ENCODE measurements at places on chromosomes 5 and 9.

- no peak for DNase-seq
Measured at GRCh38 chr5:167777746-167778145, 513.7 kb upstream of the WWC1 start.

- no peak for DNase-seq
Measured at GRCh38 chr9:37593883-37594448, 1.6 kb upstream of the TOMM5 start.

DNA sequence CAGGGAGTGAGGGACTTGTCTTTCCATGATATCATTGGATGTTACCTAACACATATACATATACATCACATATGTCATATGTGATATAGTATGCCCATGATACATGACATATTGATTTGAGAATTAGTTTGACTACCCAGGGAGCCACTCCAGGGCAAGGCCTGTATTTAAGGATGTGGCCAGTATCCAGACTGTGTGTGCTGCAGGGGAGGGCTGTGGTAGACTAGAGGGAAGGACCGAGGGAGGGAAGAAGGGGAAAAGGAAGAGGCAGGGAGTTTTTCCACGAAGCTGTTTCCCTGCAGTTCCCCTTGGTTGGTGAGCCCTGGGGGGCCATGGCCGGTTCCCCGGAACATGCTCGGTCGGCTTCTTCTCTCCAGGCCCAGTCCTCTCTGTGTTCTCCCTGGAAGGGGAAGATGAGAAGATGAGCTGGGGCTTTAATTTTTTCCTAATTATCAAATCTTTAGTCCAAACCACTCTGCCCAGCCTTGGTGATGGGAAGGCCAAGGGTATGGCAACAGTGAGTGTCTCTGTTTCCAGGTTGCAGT, 48.7 kb downstream of the NSUN2 start:
- no peak for DNase-seq

DNA sequence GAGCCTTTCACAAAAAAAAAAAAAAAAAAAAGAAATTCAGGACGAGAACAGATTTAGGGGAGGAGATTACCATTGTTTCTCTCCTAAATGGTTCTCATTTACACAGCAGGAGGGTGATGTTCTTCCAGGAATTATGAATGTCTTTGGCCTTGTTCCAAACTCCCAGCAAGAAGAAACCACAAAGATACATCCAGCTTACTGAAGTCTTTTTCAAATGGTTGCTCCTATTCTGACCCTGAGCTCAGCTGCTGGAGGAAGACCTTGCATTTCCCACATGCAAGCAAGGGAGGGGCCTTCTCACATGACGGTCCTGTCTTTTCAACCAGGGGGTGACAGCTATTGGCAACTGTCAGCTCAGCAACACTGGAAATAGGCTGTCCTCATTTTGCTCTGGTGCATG, 203.0 kb upstream of the VLDLR start:
- DNase-seq, result no peak

GRCh38 chr5:33641744-33642505, 201.2 kb downstream of the TARS1 start:
- DNase-seq, result no peak

DNA sequence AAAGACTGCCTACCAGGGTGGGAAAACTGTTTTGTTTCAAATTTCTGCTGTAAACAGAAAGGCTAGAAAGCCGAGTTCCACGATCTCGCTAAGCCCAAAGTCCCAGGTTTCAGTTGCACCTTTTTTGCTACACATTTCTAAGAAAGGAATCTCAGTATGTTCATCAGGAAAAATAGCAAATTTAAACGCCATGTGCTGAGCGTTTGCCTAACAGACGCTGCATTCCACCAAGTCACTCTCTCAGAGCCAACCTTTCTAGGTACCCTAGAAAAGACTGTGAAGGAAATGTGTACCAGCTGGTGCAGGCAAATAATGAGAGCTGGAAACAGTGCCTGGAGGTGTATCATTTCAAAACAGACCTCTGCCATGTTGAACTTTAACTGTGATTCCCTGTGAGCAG, 71.8 kb downstream of the FRMD3 start:
- DNase-seq, result no peak

DNA sequence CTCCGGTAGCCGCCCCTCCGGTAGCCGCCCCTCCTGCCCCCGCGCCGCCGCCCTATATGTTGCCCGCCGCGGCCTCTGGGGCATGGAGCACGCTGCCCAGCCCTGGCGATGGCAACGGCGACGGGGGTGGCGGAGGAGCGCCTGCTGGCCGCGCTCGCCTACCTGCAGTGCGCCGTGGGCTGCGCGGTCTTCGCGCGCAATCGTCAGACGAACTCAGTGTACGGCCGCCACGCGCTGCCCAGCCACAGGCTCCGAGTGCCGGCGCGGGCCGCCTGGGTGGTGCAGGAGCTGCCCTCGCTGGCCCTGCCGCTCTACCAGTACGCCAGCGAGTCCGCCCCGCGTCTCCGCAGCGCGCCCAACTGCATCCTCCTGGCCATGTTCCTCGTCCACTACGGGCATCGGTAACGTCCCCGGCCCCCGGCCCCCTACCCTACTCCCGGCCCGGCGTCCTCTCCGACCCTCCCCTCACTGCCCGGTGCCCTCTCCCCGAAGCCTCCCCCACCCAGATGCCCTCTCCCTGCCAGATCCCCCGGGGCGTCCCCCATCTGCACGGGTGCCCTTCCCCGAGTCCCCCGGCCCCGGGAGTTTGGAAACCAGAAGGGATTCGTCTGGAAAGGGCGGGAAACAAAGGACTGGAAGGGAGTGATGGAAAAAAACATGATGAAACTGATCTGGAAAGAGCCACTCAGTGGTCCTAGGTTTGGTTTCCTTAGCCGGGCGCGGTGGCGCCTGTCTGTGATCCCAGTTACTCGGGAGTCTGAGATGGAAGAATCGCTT, 417 bp downstream of the SRD5A1 start:
- no peak for DNase-seq

DNA sequence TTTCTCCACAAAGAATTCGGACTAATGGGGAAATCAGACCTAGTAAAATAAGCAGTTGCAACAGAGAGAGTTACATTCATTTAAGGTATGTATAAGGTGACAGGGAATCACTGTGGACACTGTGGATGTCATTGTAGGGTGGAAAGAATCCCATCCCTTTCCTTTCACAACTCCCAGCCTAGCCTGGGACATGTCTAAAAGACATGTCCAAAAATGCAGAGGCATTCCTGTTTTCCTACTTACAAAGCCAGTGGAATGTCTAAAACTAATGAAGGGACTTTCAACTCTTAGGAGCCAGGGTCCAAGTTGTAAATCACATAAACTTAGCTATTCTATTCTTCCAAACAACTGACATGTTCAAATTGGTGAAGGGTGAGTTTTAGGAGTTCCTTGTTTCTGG, 511.0 kb downstream of the PRELID2 start:
- DNase-seq, result no peak

- no peak for DNase-seq
Measured at GRCh38 chr9:86494644-86495111, 140.5 kb upstream of the TUT7 start.

GRCh38 chr5:159331093-159331973, 1.0 kb upstream of the IL12B start:
- DNase-seq, result peak; percentile 64

DNA sequence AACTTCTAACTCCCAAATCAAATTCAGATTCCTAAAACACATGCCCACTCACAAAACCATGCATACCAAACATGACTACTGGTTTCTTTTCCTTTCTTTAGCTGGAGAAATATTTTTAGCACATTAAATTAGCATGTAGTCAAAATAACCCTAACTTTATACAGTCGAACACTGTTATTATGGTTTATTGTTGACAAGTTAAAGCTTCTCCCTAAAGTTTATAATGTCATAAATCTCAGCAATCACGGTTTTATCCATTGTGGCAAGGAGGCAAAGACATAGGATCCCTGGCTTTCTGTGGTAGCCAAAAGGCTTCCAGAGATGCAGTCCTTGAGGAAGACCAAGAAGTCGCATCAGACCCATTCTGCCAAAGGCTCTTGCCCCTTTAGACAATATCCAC, 27.5 kb downstream of the ARL15 start:
- DNase-seq, result no peak

DNA sequence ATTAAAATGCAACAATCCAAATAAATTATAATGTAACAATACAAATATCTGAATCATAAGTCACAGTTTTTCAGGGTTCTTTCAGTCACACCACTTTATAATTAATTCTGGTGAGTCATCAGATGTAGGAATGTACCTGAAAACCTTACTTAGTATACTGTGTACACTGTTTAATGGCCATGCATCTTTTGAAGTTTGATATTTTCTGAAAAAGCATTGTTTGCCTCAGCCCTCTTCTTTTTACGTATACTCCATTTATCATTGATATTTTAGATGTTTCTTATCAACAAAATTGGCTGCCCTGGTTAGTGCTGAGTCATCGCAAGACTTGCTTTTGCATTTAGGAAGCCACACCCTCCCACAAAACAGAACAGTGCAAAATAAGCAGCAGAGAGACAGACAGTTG, 218.6 kb downstream of the PJA2 start:
- DNase-seq, result peak; percentile 9

DNA sequence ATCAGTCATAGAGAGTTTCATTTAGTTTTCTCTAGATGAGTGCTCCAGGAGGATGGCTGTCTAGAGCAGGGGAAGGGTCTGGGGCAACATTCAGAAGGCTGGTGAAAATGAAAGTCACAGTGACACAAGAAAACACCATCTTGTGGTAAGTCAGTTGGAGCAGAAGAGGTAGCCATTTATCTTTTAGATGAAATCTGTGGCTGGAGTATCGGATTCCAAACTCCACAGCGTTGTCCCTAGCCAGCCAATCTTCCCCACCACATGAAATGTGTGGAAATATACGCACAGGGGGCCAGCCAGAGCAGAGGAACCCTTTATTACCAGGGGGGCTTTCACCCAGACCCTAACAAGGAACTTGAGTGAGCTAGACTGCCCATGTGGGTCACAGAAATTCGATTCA, 15.9 kb upstream of the TNFAIP8 start:
- DNase-seq, result no peak

DNA sequence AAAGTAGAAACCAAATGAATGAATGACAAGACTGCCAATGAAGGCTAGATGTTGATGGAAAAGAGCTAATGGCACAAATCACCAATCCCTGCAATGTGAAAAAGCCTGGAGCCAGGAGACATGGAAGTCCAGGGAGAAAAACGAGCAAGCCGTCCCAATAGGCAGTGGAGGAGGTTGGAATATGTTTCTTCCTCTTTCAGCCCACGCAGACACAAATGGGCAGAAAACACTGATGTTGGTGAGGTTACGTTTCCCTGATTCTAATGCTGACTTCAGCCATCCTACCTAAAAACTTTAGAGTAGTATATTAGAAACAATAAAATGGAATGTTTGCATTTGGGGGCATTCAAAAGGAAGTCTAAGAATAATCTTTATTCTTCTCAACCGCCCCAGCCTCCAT, 23.9 kb upstream of the KIF2A start:
- DNase-seq, result no peak

- DNase-seq, result no peak
Measured at GRCh38 chr5:1763548-1763911, 36.1 kb downstream of the MRPL36 start.

- DNase-seq, result no peak
Measured at GRCh38 chr9:110752766-110753165, 84.2 kb downstream of the MUSK start.

DNA sequence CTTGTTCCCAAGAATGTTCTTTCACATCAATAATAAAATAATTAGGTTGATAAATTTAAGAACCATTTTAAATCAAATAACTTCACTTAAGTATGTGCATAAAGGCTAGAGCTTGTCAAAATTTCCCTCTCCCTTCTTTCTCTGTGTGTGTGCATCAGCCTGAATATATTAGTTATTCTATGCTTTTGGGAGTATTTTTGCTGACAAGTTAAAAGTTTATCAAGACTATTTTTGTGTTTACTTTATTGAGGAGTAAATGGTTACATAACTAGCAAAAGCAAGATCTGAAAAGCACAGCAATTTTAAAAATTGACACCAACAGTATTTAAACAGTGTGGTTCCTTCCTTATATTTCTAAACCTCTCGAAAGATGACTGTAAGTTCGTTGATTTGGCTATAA, 261.7 kb downstream of the ISL1 start:
- DNase-seq, result no peak

- no peak for DNase-seq
Measured at GRCh38 chr9:116074658-116075057, 78.9 kb upstream of the PAPPA start.

GRCh38 chr5:137695651-137696428, 40.0 kb downstream of the KLHL3 start:
- peak; percentile 12 for DNase-seq

DNA sequence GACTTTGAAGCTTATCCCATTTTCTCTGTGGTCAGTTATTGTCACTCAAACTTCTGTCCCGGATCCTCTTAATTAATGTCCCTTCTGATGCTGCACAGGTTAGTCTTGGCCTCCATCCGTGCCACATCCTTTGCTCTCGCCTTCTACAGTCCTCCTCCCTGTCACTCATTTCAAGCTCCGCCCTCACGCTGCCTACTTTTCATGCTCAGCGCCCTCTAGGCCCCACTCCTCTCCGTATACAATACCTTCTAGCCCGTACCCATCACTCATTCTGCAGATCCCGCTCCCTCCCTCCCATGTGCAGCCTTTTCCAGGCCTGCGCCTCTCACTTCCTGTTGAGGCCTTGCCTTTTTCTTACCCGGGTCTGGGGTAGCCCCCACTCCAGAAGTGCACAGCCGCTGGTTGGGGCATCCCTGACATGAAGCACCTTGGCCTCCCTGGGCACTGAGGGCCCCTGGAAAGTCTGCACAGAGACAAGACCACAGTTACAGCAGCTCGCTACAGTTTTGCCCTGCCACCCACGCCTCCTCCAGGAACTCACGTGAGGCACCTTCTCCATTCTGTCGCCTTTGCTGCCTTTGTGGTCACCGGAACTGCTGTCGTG, 88.5 kb upstream of the SLC25A48 start:
- no peak for DNase-seq

- DNase-seq, result no peak
Measured at GRCh38 chr5:146327257-146327870, 11.3 kb upstream of the POU4F3 start.

DNA sequence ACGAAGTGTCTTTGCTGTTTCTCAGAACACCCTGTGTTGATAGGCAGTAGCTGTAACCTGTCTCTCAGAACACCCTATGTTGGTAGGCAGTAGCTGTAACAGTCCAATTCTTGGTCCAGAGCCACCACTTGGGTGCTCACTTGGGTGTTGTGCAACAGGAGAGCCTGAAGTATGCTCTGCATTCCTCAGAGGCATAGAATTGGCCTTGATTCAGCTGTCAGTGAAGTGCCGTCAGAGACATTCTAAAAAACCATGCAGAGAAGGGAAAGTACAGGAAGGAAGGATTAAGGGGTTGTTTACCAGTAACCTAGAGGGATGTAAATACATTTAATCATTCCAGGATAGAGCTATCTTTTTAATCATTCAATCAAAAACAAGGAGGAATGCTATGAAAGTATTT, 231.2 kb downstream of the ARRDC3 start:
- DNase-seq, result no peak

GRCh38 chr9:135476561-135477355, 2.8 kb upstream of the PPP1R26 start:
- DNase-seq, result no peak

DNA sequence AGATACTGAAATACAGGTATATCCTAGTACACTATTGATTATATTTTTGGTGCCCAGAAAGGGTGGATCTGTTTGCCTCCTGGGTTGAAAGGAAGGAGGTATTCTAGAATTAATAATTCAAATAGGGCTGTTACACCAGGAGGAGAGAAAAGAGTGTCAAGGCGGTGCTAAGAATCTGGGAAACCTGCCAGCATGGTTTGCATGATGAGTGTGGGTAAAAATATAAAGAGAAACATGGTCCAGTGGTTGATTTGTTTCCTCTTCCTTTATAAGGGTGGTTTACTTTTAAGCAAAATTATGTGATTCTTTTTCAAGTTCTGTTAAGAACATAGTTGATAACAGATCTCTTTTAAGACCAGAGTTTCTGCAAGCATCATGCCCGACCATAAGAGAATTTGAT, 69.4 kb upstream of the NFIB start:
- no peak for DNase-seq

GRCh38 chr5:79560771-79561524, 47.0 kb upstream of the HOMER1 start:
- peak; percentile 13 for DNase-seq

All from activated T-helper 2 cell treated with anti-CD3 and anti-CD28 coated beads, Interferon-gamma antibody, Interleukin-2, Interleukin-4, amounts not matched to agents 10 μg/mL and 5 μg/mL and 100 μg/mL, durations not matched to agents 14 hours and 24 hours and 36 hours (primary cell).